NCI-H345 (cell line): ENCODE measurements at places on chromosomes 12 and 14.

DNA sequence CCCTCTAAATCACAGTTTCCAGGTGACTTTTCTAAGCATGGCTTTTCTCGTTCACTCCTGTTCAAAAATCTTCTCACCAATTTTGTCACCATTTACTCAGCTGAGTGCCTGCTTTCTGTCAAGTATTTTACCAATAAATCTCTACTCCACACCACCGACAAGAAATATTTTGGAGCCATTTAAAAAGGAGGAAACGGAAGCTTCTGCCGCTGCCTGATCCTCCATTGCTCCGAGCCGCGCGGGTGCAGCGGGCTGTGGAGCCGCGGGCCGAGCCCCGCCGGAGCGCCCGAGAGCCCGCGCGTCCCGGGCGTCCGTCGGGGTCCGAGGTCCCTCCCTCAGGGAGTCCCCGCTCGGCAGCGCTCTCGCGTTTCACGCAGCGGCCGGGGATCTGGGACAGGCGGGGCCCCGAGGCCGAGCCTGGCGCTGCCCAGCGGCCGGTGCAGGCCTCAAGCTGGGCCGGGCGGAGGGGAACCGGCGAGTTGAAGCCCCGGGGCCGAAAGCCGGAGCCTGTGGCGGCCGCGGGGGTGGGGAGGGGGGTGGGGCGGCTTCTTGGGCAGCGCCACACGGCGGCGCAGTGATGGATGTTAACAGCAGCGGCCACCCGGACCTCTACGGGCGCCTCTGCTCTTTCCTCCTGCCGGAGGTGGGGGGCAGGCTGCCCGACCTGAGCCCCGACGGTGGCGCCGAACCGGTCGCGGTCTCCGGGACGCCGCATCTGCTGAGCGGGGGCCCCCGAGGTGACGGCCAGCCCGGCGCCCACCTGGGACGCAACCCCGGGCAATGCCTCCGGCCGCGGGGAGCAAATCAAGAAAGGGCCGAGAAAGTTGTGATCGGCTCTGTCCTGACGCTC lies 1.1 kb upstream of the HEBP1 start:
- DNase-seq: peak; percentile 61

GRCh38 chr14:101900253-101900652 lies 64.1 kb upstream of the DYNC1H1 start:
- DNase-seq: no peak

GRCh38 chr12:27506645-27507189 lies 17.3 kb upstream of the PPFIBP1 start:
- no peak for DNase-seq

DNA sequence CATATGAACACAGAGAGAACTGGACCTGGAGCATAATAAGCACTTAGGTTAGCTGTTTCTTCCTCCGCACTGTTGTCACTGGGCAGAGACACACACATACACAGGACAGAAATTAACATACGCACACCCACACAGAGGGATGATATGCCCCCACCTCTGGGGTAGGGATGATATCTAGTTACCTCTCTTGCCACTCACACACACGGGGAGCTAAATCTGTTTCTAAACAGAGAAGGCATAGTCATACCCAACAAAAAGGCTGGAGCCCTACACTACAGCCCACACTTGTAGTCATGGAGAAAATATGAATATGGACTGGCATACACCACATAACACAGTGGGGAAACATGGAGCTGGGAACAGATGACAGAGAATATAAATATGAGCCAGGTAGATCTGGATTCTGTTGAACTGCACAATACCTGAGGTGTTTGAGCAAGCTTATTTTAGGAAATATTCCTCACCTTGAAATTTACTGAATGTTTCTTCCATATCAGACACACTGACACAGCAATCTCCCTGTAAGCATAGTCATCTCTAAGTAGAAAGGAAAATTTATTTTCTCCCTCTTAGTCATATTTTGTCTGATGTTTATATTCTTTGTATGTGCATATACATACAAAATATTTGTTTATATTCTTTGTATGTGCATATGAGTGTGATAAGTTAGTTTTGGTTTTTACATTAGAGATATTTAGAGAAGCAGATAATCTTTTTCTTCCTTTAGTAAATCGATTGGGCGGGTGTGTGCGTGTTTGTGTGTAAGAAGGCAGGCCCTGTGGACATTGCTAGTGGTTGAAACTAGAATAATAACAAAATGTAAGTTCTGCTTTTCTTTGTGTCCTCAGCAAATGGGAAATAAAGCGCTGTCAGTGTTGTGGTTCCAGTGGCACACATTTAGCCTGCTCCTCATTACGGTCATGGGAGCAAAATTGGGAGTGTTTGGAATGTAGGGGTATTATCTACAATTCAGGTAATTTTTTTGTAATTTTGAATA lies 20.9 kb upstream of the SCFD1 start:
- no peak for DNase-seq

- DNase-seq: peak; percentile 75
Observed at GRCh38 chr12:97404543-97404942, 58.1 kb upstream of the RMST start.

DNA sequence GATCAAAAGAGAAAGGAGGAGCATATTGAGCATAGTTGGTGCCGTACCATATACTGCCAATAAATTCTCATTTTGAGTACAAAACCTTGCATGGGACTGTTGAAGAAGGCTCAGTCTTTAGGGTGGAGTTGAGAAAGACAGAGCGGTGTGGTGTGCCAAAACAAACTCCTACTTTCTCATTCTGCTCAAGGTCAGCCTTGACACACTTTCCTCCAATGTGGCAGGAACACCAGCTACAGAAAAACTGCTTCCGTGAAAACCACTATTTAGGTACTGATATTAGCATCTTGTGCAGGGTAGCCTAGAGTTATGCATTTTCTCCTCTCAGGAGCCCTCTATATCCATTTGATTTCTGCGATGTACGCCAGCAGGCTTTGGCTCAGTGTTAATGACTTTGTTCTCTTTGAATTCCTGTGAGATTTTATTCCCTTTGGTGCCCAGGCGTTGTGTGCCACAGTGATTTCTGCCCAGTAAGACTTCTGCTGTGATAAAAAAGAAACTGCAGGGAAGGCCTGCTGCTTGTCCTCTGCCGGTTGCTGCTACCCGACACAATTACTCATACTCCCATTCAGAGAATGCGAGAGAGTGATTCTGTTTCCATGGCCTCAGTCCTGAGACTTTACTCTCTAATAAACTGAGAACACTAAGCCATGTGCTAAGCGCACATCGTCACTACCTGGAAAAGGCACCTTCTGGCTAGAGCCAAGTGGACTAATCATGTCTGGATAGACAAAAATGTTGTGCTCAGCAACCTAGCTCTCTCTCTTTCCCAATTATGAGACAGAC lies 88.3 kb upstream of the MDM1 start:
- DNase-seq: no peak

GRCh38 chr14:29042551-29042950 lies 276.0 kb downstream of the FOXG1 start:
- no peak for DNase-seq

DNA sequence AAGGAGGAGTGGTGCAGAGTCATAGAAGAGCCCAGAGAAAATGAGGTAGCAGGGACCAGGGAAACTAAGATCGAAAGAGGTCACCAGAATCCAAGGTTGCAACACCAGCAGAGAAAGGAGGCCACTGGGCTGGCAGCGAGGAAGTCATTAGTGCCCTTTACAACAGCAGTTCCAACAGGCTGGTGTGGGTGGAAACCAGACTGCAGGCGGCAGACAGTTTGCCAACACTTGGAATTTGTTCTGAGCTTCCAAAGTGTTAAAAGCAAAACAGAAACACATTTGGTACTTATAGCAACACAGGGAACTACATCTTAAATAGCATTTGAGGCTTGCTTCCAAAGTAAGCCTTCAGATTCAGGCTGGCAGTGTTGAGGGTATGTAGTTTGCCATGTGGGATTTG lies 95.2 kb upstream of the PWP1 start:
- DNase-seq: no peak

GRCh38 chr12:131991816-131992430 lies 42.2 kb downstream of the EP400 start:
- DNase-seq: no peak

DNA sequence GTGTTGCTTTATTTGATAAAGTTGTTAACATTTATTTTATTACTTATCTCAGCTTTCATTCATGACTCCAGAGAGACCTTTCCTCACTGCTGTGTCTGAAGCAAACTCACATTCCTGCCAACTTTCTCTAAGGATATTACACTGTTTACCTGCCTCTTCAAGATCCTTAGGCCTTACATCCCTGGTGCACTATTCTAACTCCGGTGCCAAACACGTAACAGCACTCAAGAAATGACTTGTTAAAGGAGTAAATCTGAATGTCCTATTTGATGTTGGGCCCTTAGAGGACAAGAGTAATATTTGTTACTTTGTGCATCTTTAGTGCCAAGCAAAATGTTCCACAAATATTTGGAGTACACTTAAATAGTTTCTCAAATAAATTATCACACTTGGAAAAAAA lies 324.1 kb upstream of the FLRT2 start:
- DNase-seq: no peak

- DNase-seq: no peak
Observed at GRCh38 chr14:34020014-34020413, 69.1 kb upstream of the EGLN3 start.

DNA sequence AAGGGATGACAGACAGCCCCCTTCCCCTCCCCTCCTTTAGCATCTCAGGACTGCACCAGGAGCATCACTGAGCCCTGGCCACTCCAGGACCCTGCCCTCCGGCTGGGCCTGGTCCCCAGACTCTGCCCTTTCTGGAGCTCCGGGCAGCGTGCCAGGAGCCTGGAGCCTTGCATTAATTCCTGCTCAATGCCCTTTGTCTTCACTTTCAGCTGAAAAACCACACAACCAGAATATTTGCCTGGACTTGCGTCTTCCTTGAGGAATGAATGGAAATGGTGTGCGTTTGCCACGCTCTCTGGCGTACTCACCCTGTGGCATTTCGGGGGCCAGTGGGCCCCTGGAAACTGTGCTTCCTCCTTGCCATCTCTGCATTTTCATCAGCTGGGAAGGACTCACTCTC lies 8.5 kb upstream of the RFLNA start:
- peak; percentile 54 for DNase-seq

DNA sequence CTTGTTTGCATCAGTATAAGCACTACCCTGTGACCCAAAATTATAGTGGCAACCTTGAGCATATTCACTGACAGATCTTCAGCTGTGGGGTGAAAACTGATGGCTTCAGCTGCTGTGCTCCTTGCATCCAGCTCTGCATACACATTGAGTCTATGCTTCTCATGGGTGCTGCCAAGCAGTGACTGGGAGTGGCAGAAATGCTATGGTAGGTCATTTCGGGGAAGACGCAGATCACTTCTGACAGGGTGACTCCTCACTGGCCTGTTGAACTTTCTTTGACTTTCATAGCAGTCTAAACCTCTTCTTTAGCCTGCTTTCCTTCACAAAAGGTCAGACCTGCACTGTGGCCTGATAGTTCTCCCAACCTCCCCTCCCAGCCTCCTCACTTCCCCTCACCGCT lies 5.6 kb upstream of the ALDH1L2 start:
- DNase-seq: no peak

- DNase-seq: no peak
Observed at GRCh38 chr12:123095078-123095881, 55.6 kb downstream of the PITPNM2 start.

DNA sequence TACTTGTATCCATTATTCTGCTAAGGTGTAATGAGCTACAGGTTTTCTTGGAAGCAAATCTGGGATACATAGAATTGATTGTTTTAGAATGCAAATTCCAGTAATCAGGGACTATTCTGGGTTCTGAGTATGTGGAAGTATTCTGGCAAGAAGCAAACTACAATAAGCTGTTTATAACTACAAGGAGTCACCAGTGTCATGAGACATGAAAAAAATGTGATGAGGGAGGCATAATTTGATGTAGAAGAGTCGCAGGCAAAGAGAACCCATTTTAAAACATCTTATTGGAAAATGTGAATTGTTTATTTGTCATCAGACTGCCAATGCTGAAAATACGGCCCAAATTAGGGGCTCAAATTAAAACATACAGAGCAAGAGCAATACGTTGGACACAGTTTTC lies 321.8 kb upstream of the E2F7 start:
- no peak for DNase-seq

- peak; percentile 83 for DNase-seq
Observed at GRCh38 chr12:40325349-40325960, 100.7 kb downstream of the LRRK2 start.

DNA sequence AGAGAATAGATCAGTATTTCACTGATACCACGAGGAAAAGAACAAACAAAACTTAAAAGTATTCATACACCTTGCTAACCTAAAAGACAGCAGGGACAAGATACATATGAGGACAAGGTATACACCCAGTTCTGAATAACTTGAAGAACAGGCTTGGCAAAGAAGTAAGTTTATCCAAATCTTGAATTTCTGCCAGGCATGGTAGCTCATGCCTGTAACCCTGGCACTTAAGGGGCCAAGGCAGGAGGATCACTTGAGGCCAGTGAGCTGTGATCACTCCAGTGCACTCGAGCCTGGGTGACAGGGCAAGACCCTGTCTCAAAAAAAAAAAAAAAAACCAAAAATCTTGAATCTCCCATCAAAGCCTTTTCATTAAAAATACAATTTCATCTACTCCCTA lies 25.0 kb downstream of the EIF2S1 start:
- no peak for DNase-seq

DNA sequence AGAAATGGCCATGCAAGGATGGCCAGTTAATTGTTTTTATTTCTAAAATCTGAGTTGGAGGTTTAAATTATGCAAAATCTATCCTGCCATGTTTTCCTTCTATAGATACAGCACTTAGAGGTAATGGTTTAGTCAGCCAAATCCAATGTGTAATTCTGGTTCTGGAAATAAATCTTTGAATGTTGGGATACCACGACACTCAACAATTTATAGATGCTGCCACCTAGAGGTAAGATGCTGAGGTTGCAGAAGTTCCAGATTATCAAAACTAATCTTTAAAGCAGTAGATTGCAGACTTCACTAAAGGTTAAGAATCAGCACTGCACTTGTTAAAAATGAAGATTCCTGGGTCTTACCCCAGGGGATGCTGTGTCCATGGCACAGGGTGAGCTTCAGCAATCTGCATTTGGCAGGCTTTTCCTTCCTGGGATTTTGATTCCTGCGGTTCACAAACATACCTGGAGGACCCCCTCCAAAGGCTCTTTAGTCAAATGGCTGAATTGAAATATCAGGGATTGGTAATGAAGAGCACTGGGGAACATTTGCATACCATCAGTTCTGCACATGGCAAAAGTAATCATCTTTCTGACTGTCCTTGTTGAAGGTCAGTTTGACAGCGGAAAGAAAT lies 53.4 kb upstream of the ANO4 start:
- peak; percentile 50 for DNase-seq
